ENCODE measurements at places on chromosomes 1 and 21.
A peak's percentile ranks its signal among the peaks of the same experiment; 100 is the strongest.

DNA sequence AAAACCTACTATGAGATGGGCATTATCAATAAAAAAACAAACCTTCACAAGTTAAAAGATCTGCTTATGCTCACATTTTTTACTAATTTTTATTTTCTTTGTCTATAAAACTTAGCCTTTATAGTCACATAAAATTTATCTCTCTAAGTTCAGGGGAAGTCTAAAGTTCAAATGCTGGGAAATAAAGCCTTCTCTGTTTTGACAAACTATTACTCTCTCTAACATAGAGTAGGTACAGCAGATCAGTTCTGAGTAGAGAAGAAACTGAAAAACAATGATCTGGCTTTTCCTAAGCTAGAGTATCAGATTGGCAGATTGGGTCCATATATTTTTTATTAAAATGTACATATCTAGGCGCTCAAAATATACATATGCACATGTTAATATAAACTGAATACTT lies 31.2 kb downstream of the C1orf141 start:
- DNase-seq, result no peak

- no peak for DNase-seq
Measured at GRCh38 chr1:1051127-1051810, 22.8 kb downstream of the RNF223 start.

DNA sequence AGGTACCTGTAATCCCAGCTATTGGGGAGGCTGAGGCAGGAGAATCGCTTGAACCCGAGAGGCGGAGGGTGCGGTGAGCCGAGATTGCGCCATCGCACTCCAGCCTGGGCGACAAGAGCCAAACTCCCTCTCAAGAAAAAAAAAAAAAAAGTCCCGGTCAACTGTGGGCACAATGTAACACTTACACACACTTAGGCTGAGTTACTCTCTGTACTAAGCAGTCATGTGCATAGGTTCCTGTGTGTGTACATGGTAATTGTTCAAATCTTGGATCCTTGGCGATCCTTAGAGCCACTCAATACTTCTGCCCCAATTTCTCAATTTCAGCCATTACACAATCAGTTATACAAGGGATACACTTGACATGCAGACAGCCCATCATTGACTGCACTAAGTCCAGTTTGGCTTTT lies 11.6 kb downstream of the SDCCAG8 start:
- DNase-seq, result peak; percentile 65

DNA sequence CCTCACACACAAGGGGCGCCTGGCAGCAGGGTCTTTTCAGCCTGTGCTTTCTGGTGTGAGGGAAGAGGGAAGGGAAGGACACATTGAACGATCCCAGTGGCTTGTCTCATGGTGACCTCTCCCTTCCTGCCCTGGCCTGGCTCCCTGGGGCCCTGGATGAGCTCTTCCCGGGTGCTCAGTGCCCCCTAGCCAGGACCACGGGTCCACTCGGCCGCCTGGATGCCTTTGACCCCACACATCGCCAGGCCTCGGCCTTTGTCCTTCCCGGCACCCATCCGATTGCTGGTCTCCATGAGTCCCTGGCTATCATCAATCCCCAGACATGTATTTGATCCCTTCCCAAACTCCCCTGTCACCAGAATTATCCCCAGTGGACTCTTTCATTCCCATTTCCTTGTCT lies 6.0 kb upstream of the TFF3 start:
- no peak for DNase-seq

DNA sequence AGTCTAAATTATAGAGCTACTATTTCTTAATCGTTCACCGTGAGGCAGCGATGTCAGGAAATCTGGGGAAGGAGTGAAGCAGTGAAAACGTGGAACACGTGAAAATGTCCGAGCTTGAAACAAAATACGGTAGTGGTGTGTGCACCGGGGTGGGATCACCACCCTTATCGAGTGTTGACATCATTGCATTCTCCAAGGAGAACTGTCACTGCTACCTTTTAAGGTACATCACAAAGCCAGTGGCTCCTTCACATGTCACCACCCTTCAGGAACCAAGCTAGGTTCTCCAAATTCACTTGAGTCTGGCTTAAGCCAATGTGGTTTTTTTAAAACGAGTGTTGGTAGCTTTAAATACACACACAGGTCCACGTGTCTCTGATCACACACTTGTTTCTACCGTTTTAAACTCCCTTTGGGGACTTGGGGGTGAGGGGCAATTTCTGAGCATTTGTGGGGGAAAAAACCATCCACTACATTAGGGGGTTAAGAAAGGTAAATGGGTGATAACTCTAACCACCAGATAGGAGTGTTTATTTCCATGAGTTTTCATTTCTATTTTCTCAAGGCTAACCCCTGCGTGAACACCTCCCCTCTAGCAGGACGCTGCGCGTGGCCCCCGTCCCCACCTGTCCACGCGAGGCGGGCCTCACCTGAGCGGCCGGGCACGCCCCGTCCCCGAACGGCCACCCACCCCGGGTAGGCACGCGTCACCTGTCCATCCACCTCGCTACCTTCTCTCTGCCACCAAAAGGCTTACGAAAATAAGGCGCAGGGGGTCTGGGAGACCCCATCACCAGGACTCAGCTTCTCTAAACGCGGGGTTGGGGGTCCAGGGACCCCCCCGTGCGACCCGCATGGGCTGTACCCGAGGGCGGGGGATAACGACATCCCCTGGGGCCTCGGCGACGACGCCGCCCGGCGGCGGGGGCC lies 978 bp downstream of the PRDM15 start:
- DNase-seq, result peak; percentile 60

GRCh38 chr1:36743286-36744005 lies 260.7 kb upstream of the CSF3R start:
- DNase-seq, result no peak

DNA sequence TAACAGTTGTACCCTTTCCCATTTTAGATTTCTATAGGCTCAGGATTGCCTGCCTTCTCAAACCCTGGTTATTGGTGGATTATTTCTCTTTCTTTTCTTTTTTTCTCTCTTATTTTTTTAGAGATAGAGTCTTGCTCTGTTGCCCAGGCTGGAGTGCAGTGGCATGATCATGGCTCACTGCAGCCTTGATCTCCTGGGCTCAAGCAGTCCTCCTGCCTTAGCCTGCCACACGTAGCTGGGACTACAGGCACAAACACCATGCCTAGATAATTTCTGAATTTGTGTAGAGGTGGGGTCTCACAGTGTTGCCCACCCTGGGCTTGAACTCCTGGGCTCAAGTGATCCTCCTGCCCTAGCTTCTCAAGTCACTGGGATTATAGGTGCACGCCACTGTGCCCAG lies 58.8 kb downstream of the UCK2 start:
- no peak for DNase-seq

Measured in fibroblast of pulmonary artery (primary cell).